Panc1 (cell line): ENCODE measurements at places on chromosomes 2 and 18. TPM values are rescaled to one million over a fixed set of nuclear protein-coding genes. Genes with fewer than 3 reads are reported as not detected.

- DNase-seq = no peak
Observed at GRCh38 chr2:174974131-174974530, 31.1 kb downstream of the CHN1 start.

GRCh38 chr2:178123163-178123562 is 10.9 kb downstream of the RBM45 start:
- no peak for DNase-seq

DNA sequence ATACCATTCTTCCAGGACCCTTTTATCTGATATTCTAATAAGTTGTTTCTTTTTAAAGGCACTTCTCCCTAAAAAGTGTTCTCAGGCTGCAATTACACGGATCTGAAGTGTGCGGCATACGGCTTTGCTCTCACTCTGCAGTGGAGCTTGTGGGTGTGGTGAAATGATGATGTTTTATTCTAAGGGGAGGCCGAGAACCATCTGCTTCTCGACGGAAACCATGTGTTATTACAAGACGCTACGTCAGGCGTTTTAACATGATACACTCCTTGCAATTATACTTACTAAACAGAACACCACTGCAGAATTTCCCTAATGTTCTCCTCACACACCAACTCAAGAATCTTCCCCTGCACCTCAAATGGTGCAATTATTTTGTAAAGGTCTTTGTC is 34.9 kb upstream of the CTDP1 start:
- DNase-seq = no peak

DNA sequence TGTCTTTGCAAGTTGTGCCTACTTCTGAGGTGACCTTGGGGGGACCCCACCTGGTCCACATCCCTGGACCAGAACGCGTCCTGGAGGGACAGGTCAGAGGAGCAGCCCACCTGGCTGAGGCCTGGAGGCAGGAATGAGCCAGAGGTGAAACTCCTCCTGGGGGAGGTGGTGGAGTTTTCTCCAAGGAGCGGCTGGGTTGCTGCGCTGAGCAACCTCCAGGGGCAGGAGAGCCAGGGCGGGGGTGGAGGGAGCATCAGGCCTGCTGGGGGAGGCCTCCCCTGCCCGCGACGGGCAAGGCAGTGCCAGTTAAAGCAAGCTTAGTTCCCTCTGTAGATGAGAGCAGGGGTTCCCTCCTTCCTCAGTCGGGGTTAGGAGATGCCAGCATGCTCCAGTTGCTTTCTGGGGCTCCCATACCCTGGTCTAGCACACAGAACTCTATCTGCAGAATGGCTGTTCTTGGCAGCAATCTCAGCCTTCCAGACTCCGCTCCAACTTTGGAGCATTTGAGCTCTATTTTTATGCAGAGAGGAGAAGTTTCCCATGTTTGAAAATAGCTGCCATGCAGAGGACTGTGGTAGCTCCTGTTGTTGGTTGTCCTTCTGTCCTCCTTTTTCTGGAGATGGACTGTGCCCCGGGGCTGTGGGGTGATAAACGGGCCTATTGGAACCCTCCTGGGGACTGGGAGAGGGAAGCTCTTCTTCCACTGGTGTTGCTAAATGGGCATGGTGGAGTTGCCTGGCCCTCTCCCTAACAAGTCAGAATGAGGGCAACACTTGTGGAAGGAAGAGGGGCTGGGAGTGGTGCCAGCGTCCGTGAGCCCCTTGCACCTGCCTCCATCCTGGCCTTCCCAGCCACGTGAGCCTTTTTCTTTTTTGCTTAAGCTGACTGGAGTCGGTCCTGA is 39.1 kb downstream of the B3GNT2 start:
- no peak for DNase-seq

DNA sequence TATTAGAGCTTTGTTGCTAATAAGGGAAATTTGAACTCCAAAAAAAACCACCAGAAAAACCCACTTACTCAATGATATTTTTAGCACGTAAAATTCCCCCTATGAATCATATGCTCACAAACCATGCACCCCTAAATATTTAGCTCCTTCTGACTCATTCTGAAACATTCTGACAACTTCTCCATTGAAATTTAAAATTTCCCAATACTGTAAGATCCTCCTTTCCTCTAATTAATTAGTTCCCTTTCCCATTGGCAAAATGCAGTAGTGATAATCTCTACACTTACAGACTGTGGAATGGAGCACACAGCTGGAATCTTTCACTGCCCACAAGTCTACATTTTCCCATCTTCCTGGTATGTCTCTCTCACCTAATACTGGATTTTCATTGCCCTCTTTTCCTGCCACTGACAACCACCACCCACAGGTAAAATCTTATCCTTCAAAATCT is 215.8 kb upstream of the ACVR2A start:
- no peak for DNase-seq

DNA sequence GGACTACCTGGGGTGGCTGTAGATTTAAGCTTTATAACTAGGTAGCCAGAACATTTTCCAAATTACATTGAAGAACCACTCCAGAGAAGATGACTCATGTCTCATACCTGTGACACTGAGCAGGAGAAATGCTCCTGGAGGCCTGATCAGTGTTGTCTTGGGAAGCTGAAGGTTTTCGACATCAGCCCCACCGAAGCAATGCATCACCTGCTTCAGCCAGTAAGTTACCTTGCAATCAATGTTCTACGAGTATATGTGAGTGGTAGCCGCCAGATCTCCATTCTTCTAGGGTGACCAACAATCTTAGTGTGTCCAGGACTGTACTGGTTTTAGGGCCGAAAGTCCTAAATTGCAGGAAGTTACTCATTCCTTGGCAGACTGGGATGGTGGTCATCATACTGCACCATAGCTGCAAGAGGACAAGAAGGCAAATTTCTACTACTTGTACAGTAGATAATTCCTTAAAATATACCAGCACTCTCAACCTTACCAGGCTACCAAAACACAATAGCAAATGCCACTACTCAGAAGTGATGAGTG is 109.3 kb upstream of the LINC00305 start:
- no peak for DNase-seq

DNA sequence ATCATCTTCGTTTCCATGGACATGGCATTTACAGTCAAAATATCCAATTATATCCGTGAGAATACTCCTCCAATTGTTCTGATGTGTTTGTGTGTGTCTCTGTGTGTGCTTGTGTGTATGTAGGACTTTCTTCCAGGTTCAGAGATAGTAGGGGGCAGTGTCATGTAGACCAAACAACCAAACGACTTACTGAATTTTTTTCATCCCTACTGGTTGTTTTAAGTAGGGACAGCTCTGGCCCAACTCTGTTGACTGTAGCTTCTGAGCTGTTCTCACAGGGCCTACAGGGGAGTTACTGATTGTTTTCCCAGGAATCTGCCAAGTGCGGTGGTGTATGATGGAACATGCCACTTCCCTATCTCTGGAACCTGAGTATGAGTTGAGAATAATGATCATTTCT is 69.6 kb downstream of the ETAA1 start:
- DNase-seq = no peak

GRCh38 chr18:55452123-55452611 is 135.8 kb downstream of the TCF4 start:
- no peak for DNase-seq

Gene CREG2
- 0.21 TPM for total RNA-seq
